Osteoblast (primary cell): ENCODE measurements at places on chromosomes 2 and 18. TPM values are rescaled to one million over a fixed set of nuclear protein-coding genes. Genes with fewer than 3 reads are reported as not detected.

- no peak for DNase-seq
Measured at GRCh38 chr2:10654069-10654468, 35.7 kb downstream of the NOL10 start.

GRCh38 chr18:79720359-79720733 lies 40.7 kb downstream of the CTDP1 start:
- no peak for DNase-seq

DNA sequence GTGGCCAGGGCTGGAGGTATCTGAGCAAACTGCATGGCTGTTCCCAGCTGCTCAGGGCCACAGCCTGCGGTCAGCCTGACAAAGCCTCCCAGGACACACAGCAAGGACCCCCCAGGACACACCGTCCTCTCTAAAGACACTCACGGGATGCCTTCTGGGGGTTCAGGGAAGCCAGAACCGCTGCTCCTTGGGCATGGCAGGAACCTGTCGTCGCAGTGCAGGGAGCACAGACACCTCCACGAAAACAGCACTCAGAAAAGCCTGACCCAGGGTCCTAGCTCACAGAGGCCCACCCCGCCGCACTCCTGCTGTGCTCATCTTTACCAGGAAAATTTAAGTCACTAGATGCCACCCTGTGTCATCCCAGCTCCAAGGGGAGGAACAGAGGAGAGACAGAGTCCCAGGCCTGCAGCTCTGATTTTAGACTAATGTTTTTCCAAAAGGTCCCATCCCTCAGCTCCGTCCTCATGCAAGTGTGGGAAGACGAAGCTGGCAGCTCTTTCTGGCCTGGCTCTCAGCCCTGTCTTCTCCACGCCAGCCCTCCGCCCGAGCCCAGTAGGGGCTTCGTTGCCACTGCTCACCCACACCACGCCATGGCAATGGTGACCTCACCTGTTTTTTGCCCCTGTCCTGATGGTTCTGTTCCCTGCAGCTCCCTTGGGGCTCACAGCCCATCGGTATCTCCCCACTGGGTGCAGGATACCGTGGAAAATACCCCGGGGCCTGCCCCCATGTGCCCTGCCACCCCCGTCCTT lies 23.9 kb upstream of the SLC66A3 start:
- DNase-seq = peak; percentile 36

GRCh38 chr2:207996848-207997247 lies 28.5 kb downstream of the PLEKHM3 start:
- no peak for DNase-seq

GRCh38 chr2:226489775-226490541 lies 309.7 kb downstream of the IRS1 start:
- peak; percentile 85 for DNase-seq

GRCh38 chr2:71550801-71551630 lies 97.7 kb downstream of the DYSF start:
- DNase-seq = peak; percentile 66

- no peak for DNase-seq
Measured at GRCh38 chr2:230759481-230760167, 47.0 kb downstream of the CAB39 start.

DNA sequence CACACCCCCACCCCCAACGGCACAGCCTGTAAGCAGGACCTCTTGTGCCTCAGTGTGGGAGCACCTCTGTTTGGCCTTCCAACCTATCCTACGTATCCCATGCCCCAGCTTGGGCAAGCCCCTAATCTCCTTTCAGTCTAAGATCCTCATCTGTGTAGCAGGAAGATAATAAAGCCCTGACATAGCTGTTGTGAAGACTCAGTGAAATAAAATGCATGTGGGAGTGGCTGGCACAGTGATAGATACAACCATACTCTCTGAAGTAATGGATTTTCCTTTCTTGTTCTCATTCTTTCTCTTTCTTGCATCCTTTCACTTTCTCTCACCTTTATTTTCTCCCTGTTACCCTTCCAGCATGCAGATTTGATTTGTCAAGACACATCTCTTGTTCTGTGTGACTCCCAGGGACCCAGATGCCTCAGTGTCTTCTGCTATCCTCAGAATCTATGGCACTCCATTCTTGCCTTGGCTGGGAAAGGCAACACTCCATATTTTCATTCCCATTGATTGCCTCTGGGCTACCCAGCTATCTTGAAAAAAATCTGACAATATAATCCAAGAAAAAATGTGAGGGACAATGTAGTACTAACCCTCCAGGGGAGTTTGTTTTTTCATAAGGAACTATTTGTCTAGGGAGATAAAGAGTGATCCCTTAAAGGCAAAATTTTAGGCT lies 207.2 kb upstream of the SETBP1 start:
- DNase-seq = no peak

- DNase-seq = no peak
Measured at GRCh38 chr2:206305523-206306245, 31.2 kb downstream of the ZDBF2 start.

DNA sequence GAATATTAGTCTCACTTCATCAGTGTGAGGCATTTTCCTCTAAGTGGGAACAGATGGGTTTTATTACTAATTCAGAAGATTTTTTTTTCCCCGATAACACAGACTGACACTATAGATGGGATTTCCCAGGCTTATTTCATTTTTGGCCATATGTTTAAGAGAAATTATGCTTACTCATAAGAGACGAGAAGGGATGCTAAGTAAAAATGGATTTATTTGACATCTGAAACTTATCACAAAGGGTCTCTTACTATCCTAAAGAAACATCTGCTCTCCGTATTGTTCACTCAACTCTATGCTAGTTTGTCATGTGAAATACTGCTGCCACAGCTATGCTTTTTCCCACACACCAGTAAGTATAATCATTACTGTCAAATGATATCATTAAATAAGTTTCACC lies 1476.3 kb downstream of the LRP1B start:
- no peak for DNase-seq

GRCh38 chr18:25284861-25285550 lies 67.0 kb downstream of the ZNF521 start:
- no peak for DNase-seq

DNA sequence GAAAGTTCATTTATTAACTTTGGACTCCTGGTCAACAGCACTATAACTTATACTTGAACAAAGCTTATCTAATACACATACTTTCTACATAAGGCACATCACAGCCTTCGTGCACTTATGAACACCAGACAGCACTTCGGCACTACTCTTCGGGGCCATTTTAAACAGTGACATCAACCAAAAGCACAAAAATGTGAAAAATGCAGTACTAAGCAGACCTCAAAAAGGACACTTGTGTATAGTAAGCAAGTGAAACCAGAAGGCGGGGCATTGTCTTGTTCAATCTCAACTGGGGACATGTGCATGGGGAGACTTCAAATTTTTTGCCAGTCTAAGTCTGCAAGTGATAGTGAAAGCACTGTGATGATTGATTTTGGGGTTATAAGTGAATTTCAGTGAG lies 163.0 kb downstream of the NCKAP5 start:
- DNase-seq = no peak

DNA sequence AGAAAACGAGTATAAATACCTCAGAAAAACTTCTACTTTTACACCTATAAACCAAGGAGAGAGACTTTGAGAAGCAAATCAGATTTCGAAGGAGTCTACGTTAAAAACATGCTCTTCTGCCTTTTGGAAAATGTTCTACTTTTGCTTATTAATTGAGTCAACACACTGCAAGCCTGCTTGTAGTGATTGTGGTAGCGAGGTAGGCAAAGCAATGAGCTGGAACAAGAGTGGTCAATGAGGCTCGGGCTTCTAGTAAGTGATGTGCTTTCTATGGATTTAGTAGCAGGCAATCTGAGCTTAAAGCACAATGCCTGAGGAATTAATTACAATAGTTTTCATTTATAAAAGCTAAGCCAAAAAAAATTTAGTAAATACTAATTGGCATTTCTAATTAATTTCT lies 103.4 kb upstream of the TFCP2L1 start:
- no peak for DNase-seq

DNA sequence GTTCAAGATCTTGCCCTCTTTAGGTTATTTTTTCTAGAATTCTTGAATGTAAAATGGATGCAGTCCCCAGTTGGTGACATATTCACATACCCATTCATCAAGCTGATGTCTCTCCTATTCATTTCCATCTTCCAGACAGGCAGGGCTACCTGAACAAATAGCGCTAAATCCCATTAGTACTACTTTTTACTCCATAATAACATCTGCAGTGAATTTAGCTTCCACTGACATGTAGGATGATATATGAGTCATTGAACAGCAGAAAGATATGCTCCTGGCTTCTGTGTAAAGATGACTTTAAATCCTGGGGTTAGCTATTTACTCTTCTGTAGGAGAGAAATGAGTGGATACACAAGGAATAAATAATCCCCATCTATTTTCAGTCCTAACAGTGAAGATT lies 194.7 kb downstream of the RND3 start:
- DNase-seq = no peak

DNA sequence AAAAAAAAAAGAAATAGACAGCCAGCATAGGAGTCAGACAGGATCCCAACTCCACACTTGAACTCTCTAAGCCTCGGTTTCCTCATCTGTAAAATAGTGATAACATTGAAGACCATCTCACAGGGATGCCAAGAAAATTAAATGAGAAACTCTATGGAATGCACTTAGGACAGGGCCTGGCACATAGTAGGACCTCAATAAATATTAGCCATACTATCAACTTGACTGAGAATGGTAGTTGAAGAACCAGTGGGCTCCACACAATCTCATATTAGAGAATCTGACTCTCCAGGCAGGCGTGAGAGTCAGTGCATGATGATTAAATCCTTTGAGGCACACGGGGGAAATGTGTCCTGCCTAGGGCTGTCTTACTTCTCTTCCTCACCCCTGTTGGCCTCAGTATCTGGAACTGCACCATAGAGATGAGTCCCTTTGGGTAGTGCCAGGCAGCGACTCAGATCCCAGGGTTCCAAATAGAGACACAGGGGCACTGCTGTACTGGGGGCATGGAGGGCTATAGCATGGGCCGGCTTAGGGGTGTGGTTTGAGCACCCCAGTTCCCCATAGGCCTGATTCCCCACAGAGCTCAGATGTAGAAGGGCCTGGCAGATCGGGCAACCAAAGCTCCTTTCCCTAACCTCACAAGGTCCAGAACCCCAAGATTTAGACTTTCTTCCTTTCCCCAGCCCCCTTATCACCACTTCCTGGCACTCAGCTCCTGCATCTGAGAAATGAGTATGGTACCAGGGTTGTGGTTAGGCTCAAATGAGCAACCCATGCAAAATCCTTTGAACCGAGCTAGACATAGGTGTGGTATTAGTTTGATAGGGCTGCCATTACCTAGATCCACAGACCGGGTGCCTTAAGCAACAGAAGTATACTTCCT lies 51.3 kb upstream of the CAB39 start:
- no peak for DNase-seq

- DNase-seq = no peak
Measured at GRCh38 chr2:60337142-60337497, 216.3 kb downstream of the BCL11A start.

DNA sequence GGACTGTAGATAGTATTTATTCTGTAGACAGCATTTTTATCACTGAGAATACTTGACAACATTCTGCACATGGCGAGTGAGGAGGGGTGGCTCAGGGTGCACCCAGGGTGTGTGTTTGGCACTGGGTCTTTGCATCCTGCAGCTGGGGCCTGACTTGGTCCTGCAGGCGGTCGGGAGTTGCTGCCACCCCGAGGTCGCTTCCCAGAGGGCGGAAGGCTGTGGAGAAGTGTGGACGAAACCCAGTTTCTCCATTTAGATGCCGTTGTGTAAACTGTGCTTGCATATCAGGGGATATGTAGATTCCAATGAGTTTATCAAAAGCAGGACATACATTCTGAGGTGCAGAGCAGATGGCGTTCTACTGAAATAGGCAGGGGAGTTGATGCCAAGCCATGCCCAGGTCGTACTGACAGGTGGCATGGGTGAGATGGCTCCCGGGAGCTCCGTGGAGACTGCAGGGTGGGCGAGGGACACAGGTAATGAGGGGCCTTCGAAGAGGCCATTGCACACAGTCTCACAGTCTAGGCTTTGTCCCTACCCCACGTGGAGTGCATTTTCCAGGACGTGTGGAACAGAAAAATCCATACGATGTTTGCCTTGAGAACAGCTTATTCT lies 74.5 kb downstream of the RTP5 start:
- DNase-seq = peak; percentile 54

GRCh38 chr2:229174794-229175496 lies 96.1 kb downstream of the PID1 start:
- DNase-seq = no peak

- DNase-seq = no peak
Measured at GRCh38 chr2:135756692-135757091, 15.0 kb downstream of the UBXN4 start.

GRCh38 chr18:79644006-79644665 lies 35.5 kb upstream of the CTDP1 start:
- DNase-seq = peak; percentile 98

- DNase-seq = peak; percentile 49
Measured at GRCh38 chr18:9531791-9532410, 56.6 kb downstream of the RALBP1 start.

YIPF4 gene
- 18.5 and 19.4 TPM in 2 replicates for total RNA-seq

AOX1 gene
- total RNA-seq = 76.4 and 87.8 TPM in 2 replicates

SLC5A7 gene
- not detected in 2 replicates for total RNA-seq

CCDC178 gene
- total RNA-seq = not detected in 2 replicates

PARD6G gene
- 2.2 and 4.4 TPM in 2 replicates for total RNA-seq

ATP6V1B1 gene
- total RNA-seq = 0.88 and 2.5 TPM in 2 replicates

RELCH gene
- 33.6 and 34.0 TPM in 2 replicates for total RNA-seq

BMP10 gene
- total RNA-seq = not detected in 2 replicates

KLHL30 gene
- under 0.01 TPM in 2 replicates for total RNA-seq

PLEKHH2 gene
- 18.8 and 19.2 TPM in 2 replicates for total RNA-seq

C2orf81 gene
- 0.72 and 1.5 TPM in 2 replicates for total RNA-seq

WDR54 gene
- total RNA-seq = 21.2 and 23.9 TPM in 2 replicates
